ENCODE measurements at places on chromosomes 7 and 10.

GRCh38 chr7:5758753-5759335 is 22.6 kb downstream of the RNF216 start:
- DNase-seq: no peak

- no peak for DNase-seq
Observed at GRCh38 chr10:44960482-44961229, 1.1 kb downstream of the RASSF4 start.

GRCh38 chr10:73873142-73873837 is 1.1 kb downstream of the CAMK2G start:
- DNase-seq: no peak

DNA sequence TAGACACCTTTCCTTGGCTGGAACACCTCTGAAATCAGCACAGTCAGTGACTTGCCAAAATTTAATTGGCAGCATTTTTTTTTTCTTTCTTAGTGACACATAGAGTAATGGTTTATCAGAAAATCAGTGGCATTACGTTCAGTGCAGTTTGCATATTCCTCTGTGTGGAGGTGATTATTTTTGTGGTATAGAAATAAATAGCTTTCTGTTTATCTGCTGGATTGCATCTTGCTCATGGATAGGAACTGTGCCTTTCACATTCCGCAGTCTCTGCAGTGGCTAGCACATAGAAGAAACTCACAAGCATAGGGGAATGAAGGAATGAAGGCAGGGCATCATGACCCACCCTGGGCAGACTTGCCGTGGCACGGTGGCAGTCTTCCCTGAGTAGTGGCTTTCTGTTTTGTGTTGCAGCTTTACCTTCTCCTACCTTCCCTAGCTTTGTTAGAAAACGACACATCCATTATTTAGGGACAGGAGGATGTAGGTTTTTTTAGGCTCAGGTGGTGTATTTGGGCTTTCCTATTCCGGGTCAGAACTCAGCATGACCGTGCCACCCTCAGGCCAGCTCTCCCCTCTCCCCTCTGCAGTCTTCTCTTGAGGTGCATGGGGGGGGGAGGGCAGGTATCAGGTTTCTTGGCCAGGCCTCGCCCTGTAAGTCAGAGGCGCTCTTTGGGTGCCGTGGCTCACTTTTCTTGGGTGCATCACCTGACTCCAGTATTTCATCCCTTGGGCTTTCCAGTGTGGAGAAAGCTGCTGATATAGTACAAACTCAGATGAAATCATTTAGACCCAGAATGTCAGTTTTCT is 112.5 kb upstream of the GJD4 start:
- no peak for DNase-seq

- DNase-seq: no peak
Observed at GRCh38 chr10:120813085-120813484, 38.1 kb upstream of the WDR11 start.

GRCh38 chr7:82625377-82625776 is 181.8 kb upstream of the CACNA2D1 start:
- no peak for DNase-seq
